PC-3 (cell line): ENCODE measurements at places on chromosomes 13 and 19.

DNA sequence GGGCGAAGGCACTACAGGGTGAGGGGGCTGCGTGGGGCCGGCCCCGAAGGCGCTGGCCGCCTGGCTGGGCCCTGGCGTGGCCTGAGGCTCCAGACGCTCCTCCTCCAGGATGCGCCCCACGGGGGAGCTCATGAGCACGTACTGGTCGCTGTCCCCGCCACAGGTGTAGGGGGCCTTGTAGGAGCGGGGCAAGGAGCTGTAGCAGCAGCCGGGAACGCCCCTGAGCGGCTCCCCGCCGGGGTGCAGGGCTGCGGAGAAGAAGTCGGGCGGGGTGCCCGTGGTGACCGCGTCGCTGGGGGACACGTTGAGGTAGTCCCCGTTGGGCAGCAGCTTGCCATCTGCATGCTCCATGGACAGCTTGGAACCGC, 3.0 kb downstream of the IRS2 start:
- peak; percentile 52 for DNase-seq

DNA sequence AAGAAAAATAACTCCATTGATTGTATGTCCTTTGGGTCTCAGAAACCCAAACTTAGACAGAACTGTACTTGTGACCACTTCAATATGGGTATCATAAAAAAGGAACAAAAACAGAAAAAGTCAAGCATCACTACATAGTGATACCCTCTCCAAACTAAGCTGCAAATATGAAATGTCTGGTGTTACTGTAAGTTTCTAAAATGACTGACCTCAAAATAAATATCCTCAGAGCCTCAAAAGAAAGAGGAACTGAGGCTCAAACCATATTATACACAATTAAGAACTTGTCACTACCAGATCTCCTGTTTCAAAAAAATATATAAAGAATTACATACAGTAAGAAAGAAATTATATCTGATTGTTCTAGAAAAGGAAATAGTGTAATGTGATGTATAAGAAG, 787.9 kb upstream of the KLHL1 start:
- DNase-seq: no peak

DNA sequence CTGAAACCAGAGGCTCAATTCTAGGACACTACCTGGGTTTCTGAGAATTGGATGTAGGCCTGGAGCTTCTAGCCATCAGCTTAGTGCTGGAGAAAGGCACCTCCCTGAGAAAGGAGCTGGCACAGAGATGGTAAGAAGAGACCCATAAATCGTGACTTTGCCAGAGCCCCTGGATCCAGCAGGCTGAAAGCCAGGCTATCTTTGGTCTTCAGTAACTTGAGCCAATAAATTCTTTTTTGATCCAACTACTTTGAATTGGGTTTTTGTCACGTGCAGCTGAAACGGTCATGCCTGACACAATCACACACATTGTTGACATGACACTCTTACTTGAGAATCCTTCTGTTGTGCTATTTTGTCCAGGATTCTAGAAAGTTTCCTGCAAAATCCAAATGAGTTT, 103.4 kb downstream of the LHFPL6 start:
- no peak for DNase-seq

DNA sequence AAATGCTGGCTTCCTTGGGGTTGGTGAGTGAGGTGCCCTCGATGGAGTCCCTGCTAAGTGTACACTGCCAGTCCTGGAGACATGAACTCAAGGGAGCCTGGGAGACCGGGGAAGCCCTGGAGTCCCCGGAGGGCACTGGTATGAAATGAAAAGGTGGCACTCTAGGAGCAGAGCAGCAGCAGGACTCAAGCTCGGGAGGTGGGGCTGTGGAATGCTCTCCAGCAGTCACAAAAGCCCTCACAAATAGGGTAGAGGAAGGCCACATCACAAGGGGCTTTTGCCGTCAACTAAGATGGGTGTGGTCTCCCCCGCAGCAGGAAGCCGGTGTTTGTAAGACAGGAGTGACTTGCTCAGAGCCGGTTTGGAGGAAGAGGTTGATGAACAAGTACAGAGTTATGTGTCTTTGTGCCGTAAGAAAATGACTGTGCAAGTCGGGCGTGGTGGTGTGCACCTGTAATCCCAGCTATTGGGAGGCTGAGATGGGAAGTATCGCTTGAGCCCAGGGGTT, 19.3 kb downstream of the CCNE1 start:
- peak; percentile 66 for DNase-seq

- DNase-seq: no peak
Measured at GRCh38 chr13:44388427-44389059, 14.9 kb downstream of the SERP2 start.

DNA sequence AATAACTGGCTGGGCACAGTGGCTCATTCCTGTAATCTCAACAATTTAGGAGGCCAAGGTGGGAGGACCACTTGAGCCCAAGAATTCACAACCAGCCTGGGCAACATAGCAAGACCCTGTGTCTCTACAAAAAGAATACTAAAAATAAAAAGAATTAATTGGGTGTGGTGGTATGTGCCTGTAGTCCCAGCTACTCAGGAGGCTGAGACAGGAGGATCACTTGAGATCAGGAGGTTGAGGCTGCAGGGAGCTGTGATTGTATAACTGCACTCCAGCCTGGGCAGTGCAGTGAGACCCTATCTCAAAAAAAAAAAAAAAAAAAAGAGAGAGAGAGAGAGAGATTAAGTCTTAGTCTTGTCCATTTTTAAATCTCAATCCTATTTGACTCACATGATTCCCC, 35.6 kb upstream of the SERPINE3 start:
- DNase-seq: no peak
